ENCODE measurements at places on chromosomes 3 and 15. TPM values are rescaled to one million over a fixed set of nuclear protein-coding genes. Genes with fewer than 3 reads are reported as not detected.
A peak's percentile ranks its signal among the peaks of the same experiment; 100 is the strongest.

- DNase-seq, result no peak
Measured at GRCh38 chr3:31402117-31402516, 130.6 kb upstream of the STT3B start.

GRCh38 chr3:128367221-128367620, 99.5 kb downstream of the DNAJB8 start:
- DNase-seq, result no peak

DNA sequence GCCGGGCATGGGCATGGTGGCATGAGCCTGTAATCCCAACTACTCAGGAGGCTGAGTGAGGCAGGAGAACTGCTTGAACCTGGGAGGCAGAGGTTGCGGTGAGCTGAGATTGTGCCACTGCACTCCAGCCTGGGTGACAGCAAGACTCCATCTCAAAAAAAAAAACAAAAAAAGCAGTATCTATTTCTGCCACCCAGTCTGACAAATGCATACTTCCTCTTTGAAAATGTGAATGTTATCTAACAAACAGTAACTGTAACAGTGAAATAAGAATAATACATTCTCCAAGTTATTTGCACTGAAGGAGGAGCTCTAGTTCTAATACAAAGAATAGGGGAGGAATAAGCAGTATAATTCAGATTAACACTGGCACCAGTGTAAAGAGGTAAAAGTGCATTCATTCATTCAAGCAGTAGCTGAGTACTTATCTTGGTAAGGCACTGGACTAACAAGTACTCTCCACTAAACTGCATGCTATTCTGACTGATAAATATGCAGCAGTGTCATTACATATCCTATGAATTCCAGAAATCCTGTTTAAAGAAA, 12.9 kb downstream of the VPS13C start:
- DNase-seq, result no peak

- DNase-seq, result no peak
Measured at GRCh38 chr15:66959875-66960274, 105.5 kb upstream of the SMAD3 start.

GRCh38 chr15:81286621-81287121, 37.3 kb downstream of the STARD5 start:
- no peak for DNase-seq

- no peak for DNase-seq
Measured at GRCh38 chr15:56891852-56892440, 26.5 kb upstream of the TCF12 start.

DNA sequence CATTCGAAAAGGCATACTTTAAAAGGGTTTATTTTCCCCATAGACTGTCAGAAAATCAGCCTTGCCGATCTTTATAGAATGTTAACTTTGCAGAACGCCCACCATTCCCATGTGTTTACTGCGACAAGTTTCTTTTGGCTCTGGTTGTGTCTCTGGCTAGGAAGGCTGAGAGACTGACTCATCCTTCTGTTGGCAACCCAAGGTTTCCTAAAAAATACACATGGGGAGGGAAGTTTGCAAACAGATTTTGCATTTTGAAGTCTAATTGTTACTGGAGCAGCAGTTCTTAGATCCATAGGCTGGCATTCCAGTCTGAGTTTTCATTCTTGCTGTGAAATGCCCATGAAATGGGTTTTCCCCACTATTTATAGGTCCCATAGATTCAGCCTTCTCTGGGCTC, 37.9 kb upstream of the MINAR1 start:
- no peak for DNase-seq

DNA sequence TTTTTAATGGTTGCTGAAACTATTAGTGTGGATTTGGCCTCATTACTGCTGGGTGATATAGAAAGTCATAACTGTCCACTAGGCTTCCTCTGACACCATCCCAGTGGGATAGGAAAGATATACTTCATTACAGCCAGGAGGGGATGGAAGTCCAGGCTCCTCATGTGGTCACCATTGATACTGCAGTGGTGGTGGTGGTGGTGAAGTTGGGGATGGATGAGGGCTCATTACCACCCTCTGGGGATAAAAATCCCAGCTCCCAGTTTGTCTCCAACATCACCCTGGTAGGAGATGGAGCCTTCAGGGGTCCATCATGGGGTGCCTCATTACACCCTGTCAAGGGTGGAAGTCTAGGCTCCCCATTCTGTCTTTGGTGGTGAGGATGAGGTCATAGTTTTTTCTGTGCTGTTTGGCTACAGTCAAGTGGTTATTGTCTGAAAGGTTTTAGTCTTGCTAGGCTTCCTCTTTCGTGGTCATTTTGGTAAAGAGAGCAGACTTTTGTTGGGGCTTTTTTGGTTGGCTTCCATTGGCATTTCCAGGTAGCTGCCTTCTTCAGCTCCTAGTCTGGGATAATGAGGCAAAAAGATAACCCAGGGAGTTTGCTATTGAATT, 30.1 kb upstream of the FILIP1L start:
- DNase-seq, result peak; percentile 20

DNA sequence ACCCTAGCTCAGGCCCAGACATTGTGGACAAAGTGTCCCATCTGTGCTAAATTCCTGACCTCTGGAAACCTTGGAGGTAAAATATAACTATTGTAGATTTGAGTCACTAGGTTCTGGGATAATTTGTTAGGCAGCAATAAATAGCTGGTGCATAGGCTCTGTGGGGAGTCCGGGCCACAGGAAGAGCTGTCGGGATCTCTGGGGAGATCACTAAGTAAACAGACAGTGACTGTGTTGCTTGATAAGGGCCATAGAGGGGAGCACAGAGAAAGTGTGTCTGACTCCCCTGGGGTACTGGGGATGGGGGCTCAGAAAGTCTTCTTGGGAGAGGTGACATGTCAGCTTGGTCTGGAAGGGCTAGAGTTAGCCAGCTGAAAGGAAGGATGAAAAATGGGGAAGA, 37.7 kb upstream of the MRPS22 start:
- no peak for DNase-seq

DNA sequence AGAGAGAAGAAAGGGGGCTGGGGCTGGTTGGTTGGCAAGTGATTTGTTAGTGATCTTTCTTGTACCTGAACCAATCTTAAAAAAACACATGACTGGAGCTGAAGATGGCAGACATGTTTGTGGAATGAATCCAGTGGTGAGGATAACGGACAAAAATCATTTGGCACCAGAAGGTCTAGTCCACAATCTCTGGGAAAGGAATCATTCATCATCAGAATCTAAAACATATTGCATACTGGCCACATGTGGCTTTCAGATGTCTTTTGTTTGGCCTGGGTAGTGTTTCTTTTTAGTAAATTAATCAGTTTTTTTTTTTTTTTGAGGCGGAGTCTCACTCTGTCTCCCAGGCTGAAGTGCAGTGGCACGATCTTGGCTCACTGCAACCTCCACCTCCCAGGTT, 5.0 kb downstream of the NEK11 start:
- DNase-seq, result no peak

DNA sequence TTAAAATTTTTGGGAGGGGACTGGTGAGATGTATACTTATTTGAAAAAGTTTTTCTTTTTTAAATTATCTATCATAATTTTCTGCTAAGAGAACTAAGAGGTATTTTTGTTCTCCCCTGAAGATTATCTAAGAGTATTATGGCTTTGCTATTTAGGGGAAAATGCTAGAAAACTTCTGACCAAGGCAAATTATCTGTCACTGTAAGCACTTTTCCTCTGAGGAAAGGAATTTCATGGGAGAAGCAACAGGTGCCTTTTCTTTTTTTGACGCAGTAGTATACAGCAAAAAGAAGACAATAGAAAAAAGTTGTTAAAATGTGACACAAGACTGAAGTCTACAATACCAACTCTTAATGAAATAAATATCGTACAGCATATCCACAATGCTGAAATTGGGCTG, 201.6 kb upstream of the NANOGP8 start:
- DNase-seq, result no peak

- no peak for DNase-seq
Measured at GRCh38 chr3:42683875-42684598, 1.3 kb upstream of the KLHL40 start.

DNA sequence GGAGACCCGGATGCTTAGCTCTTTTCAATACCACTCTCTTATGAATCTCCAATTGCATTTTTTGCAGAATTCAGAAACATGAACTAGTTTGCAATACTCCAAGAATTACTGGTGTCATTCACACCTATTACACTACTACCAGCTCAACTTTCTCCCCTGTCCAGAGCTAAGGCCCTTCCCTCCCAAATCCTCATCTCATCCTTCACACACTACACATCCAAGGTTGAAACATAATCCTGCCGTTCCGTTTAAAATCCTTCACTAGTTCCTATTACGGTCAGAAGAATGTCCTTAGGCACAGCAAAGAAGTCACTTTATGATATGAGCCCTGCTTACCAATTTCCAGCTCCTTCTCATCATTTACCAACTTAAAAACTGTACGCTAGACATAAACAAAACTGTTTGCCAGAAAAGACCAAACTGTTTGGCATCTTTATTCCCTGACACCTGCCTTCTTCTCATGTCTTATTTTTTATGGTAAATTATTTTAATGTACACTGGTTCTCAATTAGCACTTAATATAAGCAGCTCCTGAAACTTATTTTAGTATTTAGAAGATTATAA, 22.6 kb downstream of the TBL1XR1 start:
- DNase-seq, result no peak

- DNase-seq, result no peak
Measured at GRCh38 chr3:117278424-117279190, 569.0 kb downstream of the TUSC7 start.

- no peak for DNase-seq
Measured at GRCh38 chr3:10616321-10616720, 110.9 kb upstream of the ATP2B2 start.

DNA sequence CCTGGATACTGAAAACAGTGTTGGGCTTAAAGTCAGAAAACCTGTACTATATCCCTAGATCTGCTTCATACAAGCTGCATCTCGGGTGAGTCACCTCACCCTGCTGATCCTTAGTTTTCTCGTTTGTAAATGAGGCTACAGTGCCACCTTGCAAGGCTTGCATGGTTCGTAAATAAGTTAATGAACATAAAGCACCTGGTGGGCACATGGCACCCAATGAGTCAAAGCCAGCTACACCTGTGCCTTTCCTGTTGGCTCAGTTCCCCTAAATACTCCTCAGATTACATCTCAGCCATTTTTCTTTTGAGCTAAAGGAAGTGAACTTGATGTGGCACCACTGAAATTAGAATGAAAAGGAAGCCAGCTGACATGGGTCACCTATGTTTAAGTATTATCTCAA, 26.5 kb downstream of the RTP1 start:
- no peak for DNase-seq

- DNase-seq, result no peak
Measured at GRCh38 chr15:32733281-32733680, 15.5 kb downstream of the GREM1 start.

DNA sequence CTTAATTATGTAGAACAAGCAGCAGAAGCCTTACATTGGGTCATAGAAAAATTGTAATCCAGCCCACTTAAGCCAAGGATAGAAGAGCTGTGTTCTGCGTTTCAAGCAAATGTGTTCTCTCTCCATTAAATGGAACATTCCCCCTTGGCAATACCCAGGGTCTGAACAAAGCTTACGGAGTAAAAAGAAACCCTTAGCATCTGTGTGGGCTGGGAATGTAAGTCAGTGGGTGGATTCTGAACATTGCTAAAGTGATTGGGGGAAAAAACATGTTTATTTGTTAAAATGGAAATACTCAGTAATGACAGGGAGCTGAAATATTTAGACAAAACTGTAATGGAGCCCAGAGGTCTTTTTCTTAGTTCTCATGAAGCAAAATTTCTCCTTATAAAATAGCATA, 147.4 kb downstream of the DUT start:
- no peak for DNase-seq

DNA sequence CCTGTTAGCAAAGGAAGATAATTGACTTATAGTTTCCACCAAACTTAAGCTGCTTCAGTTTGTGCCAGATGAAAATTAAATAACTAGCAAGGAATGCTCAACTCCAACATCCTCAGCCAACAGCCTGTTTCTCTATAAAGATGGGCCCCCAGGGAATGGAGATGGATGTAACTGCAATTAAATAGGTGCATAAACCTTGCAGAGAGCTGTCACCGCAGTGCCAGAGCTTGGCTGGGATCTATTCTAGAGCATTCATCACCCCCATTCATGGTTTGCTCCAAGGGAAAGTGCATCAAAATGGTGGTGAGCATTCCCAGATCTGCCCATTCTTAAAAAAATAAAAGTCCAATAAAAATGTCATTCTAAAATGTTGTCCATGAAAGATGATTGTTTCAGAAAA, 19.7 kb upstream of the RORA start:
- no peak for DNase-seq

The GABPB1 gene
- 34.9 TPM for total RNA-seq

The ITGB5 gene
- total RNA-seq, result 0.37 TPM

The TMCO5A gene
- total RNA-seq, result not detected

The VGLL3 gene
- total RNA-seq, result not detected

The ITPKA gene
- total RNA-seq, result 0.35 TPM

The GHRL gene
- total RNA-seq, result 0.30 TPM

The LNP1 gene
- total RNA-seq, result 1.2 TPM

The EFCAB12 gene
- 0.69 TPM for total RNA-seq

The ALDH1A2 gene
- not detected for total RNA-seq

The SPESP1 gene
- total RNA-seq, result 0.50 TPM

The CFAP20DC gene
- total RNA-seq, result 0.99 TPM

The UTS2B gene
- not detected for total RNA-seq

The ZDHHC23 gene
- 3.3 TPM for total RNA-seq

The TMOD2 gene
- 10.9 TPM for total RNA-seq

The OSTN gene
- not detected for total RNA-seq

The ISLR gene
- total RNA-seq, result not detected

The CCNL1 gene
- 258 TPM for total RNA-seq

Data from activated CD4-positive, alpha-beta T cell treated with anti-CD3 and anti-CD28 coated beads, Interleukin-2, amount 10 ng/mL, durations not matched to agents 7 days and 5 days (primary cell).